Camera-type eye (tissue), 1 donor: ENCODE measurements at places on chromosomes 13 and 19. TPM values are rescaled to one million over a fixed set of nuclear protein-coding genes. Genes with fewer than 3 reads are reported as not detected.

PROZ gene
- not detected for total RNA-seq

CCNA1 gene
- 3.7 TPM for total RNA-seq

ZNF132 gene
- 13.2 TPM for total RNA-seq

ZNF229 gene
- total RNA-seq = 17.2 TPM

CGB8 gene
- not detected for total RNA-seq

ANGPTL8 gene
- total RNA-seq = 1.4 TPM

MEIOSIN gene
- not detected for total RNA-seq

TRAPPC5 gene
- 36.9 TPM for total RNA-seq

ADAMTS10 gene
- total RNA-seq = 109 TPM

RDH13 gene
- total RNA-seq = 24.2 TPM

SRRM5 gene
- total RNA-seq = not detected

ZNF582 gene
- total RNA-seq = 7.1 TPM

PPP1R12C gene
- 53.9 TPM for total RNA-seq

ADPRHL1 gene
- 7.3 TPM for total RNA-seq

MUC16 gene
- 10.1 TPM for total RNA-seq

OR10H1 gene
- total RNA-seq = not detected

PDX1 gene
- total RNA-seq = not detected

ERICH6B gene
- total RNA-seq = not detected

RFPL4A gene
- total RNA-seq = not detected

KBTBD6 gene
- total RNA-seq = 32.2 TPM

HRC gene
- total RNA-seq = 18.6 TPM

SIAH3 gene
- total RNA-seq = 1.0 TPM

APOC1 gene
- 7.1 TPM for total RNA-seq

MOB3A gene
- 37.2 TPM for total RNA-seq

INTS6 gene
- 83.7 TPM for total RNA-seq

JAK3 gene
- 3.4 TPM for total RNA-seq

ZNF181 gene
- total RNA-seq = 59.5 TPM

THSD1 gene
- total RNA-seq = 15.7 TPM

CHST8 gene
- total RNA-seq = 3.8 TPM

IGSF23 gene
- not detected for total RNA-seq

APOC4 gene
- total RNA-seq = not detected

KLK1 gene
- total RNA-seq = not detected

PBX4 gene
- total RNA-seq = 8.6 TPM

C19orf12 gene
- total RNA-seq = 34.1 TPM

ZNF442 gene
- 13.2 TPM for total RNA-seq

CEACAM7 gene
- total RNA-seq = 3.4 TPM

NALCN gene
- 11.3 TPM for total RNA-seq

ZNF506 gene
- total RNA-seq = 65.3 TPM

FUZ gene
- 38.7 TPM for total RNA-seq

R3HDM4 gene
- total RNA-seq = 34.8 TPM

PRTN3 gene
- 2.5 TPM for total RNA-seq

KLF2 gene
- total RNA-seq = 22.8 TPM

OR7D2 gene
- total RNA-seq = not detected

RNF225 gene
- total RNA-seq = not detected

NLRP4 gene
- not detected for total RNA-seq

KLK15 gene
- total RNA-seq = not detected

CGB1 gene
- total RNA-seq = not detected

ACER1 gene
- total RNA-seq = not detected

ELAVL3 gene
- total RNA-seq = 38.3 TPM

GNA15 gene
- total RNA-seq = 3.0 TPM

SSC5D gene
- 20.5 TPM for total RNA-seq

KCNC3 gene
- total RNA-seq = 4.7 TPM

ZIM2 gene
- total RNA-seq = 4.6 TPM

LILRB5 gene
- total RNA-seq = 2.1 TPM

TUBA3C gene
- not detected for total RNA-seq
